ENCODE measurements at places on chromosomes 12 and 14. TPM values are rescaled to one million over a fixed set of nuclear protein-coding genes. Genes with fewer than 3 reads are reported as not detected.
A peak's percentile ranks its signal among the peaks of the same experiment; 100 is the strongest.

The PTCSC3 gene
- total RNA-seq = not detected

The RHEBL1 gene
- total RNA-seq = 2.3 TPM

The NTN4 gene
- 79.2 TPM for total RNA-seq

The GLTP gene
- 67.2 TPM for total RNA-seq

The SLCO1C1 gene
- not detected for total RNA-seq

The OTX2 gene
- not detected for total RNA-seq

The GARIN6 gene
- not detected for total RNA-seq

DNA sequence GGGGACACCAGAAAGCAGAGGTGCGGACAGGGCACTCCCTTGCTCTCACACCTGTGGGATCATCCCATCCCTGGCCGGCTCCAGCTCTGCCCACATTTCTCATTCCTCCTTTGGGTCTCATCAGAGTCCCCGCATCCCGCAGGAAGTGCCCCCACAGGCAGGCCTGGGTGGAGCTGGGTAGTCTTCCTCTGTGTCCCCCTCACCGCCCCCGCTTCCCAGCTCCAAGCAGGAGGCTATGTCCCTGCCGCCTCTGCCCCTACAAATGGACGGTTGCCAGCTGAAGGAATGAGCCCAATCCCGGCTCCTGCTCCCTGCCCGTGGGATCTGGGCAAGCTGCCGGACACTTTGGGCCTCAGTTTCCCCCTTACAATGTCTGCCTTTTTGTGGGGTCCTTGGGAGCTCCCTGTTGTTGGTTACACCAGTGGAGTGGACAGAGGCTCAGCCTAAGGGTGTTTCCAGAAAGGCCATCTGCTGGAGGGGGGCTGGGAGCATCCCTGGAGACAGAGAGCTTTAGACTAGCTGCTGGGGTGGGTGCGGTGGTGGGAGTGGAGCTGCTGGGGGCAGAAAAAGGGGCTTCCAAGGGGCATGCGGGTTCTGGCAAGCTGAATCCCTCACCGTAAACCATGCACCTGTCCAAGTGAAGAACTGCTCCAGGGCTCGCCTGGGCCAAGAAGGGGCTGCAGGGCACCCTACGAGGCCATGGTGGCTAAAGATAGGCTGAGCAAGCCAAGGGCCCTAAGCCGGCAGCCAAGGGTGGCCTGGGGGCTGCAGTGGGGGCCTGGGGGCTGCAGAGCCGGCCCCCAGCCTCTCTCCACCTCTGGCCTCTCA lies 7.9 kb upstream of the GPR132 start:
- DNase-seq = no peak

DNA sequence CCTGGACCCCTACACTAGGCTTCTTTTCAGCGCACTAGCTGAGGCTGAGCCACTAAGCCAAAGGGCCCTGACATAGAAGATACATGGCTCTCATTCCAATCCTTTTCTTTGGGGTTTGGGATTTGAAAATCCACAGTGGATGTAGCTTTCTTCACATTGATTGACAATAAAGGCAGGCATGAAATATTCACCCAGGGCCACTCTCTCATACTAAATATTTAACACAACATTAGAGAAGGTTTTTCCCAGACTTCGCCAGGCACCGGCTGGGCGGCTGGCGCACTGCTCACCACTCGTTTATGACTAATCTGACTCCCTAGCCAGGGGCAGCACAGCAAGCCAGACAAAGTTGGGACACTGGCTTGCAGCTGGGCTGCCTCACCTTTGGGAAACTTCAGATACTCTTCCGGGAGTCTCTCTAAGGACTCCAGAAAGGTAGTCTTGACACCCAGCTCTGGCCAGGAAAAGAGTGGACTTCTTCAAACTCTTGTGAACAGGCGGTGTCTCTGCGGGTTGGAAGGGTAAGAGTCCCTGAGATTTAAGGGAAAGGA lies 699 bp upstream of the HOXC11 start:
- DNase-seq = no peak

GRCh38 chr12:11577658-11578260 lies 71.7 kb upstream of the ETV6 start:
- no peak for DNase-seq

DNA sequence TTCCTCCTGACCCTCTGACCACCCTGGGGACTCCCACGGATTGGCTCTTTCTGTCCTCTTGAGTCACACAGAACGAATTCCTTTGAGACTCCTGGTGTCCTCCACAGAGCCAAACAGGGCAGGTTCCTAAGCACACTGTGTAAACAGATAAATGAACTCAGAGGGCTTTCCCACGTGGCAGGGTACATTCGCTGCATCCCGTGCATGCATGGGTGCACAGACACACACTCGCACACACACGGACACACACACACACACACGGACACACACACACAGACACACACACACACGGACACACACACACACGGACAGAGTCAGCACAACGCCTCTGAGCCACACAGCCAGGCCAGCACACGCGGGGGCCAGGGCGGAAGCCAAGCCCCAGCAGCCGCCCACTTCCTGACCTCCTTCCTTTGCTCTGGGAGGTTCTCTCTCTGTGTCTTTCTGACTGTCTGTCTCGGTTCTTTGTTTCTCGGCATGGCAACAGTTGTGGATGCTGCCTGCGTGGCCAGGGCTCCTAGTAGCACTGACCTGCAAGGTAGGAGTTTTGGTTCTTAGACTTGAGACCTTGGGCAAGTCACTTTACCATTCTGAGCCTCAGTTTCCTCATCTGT lies 706 bp downstream of the CRACR2A start:
- DNase-seq = peak; percentile 46

DNA sequence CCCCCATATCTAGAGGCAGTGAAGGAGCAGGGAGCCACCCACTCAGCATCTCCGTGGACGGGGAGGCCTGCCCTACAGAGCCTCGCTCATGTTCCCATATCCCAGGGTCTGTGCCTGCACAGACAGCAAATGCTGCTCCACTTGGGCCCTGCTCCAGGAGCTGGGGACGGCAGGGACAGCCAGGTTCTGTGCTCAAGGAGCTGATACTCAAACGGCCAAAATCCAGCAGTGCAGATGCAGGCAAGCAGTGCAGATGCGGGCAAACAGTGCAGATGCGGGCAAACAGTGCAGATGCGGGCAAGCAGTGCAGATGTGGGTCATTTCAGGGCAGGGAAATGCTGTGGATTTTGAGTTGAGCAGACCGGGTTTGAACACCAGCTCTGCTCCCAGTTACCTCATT lies 6.2 kb upstream of the SERPINA12 start:
- no peak for DNase-seq

GRCh38 chr12:71704920-71705319 lies 19.0 kb downstream of the TMEM19 start:
- DNase-seq = no peak

DNA sequence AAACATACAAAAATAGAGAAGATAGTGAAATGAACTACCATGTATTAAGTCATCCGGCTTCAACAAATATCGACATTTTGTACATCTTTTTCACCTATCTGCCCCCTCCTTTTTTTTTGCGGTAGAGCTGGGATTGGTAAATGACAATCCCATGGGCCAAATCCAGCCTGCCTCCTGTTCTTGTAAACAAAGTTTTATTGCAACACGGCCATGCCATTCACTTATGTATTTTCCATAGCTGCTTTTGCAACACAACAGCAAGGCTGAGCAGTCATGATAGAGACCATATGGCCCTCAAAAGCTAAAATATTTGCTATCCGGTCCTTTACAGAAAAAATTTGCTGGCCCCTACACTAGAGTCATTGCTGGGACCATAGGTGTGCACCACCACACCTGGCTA lies 58.1 kb upstream of the PLEKHG3 start:
- no peak for DNase-seq

DNA sequence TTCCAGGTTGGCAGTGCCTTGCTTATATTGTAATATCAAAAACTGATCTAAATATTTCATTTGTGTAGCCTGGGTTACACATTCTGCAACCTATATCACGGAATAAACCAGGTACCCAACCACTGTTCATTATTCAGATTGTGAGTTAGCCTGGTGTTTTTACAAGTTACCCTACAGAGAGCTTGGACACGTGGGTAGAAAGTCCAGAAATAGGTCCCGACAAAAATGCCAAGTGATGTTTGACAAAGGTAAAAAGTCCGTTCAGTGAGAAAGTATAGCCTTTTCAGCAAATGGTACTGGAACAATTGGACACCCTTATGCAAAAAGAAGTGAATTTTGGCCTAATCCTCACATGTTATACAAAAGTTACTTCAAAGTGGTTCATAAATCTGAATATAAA lies 17.6 kb upstream of the EVL start:
- DNase-seq = no peak

GRCh38 chr12:66237505-66238175 lies 48.6 kb downstream of the IRAK3 start:
- no peak for DNase-seq

GRCh38 chr14:44565968-44566367 lies 58.9 kb upstream of the FSCB start:
- DNase-seq = no peak

GRCh38 chr14:23249824-23250223 lies 12.1 kb downstream of the RNF212B start:
- DNase-seq = no peak

DNA sequence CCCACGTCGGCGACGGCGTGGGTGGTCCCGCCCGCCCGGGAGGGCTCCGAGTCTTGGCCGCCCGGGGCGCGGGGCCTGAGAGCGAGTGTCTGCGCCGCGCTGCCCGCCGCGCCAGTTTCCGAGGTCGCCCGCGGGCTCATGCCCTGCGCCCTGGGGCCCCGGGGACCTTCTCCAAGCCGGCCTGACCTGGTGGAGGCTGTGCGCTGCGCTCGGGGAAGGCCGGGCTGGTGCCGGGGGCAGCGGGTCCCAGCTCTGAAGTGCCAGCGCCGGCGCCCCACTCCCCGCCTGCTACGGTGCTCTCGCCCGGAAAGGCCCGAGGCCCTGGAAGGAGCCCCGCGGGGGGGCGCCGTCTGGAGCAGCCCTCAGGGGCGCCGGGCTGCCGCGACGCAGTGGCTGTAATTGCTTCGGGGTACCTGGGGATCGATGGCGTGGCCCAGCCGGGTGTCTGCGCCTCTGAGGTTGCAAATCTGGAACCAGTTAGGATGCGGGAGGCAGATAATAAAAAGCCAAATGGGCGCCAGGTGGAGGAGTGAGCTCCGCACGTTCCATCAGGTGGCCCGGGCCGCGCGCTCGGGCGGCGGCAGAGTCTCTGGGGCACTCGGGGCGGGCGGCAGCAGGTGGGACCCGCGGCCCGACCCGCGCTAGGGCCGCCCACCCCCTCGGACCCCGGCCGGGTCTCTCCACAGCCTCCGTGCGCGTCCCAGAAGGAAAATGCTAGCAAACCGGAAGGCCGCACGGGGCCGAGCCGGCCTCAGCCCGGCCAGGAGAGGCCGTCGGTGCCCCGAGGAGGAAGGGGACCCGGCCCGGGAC lies 102.3 kb upstream of the DIO3 start:
- no peak for DNase-seq

DNA sequence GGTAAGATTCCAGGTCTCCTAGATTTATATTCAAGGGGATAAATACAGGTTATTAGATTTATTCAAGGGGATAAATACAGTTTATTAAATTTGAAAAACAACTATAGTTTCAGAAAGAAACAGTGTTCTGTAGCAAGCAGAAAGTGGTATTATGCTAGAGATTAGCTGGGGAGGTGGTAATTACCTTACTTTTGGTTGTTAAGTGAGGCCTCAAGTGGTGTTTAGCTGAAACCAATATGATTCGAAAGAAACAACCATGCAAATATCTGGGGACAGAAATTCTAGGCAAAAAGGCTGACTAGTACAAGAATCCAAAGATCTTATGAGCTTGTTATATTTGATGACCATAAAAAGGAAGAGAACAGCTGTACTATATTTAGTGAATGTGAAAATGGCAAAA lies 6.2 kb downstream of the OR4N5 start:
- DNase-seq = no peak

- DNase-seq = peak; percentile 21
Observed at GRCh38 chr14:68322940-68323620, 469.8 kb downstream of the ZFP36L1 start.

GRCh38 chr14:103374121-103374520 lies 11.1 kb upstream of the MARK3 start:
- no peak for DNase-seq

DNA sequence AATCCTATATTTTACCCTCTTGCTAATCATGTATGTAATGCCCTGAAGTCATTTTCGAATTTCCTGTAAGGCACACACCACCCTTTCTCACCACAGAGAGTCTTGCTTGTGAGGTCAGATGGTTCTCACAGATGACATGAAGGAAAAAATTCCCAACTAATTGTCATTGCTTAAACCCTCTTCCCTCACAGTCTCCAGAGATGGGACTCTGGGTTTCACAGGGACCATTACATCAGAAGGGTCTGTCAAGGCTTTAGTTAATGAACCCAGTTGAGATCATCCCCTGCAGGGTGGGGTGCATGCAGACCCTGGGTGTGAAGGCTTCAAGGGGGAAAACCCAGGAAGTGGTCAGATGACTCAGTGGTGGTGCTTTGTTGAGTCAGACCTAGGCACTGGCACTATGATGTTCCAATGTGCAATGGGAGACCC lies 229.6 kb downstream of the BCAT1 start:
- no peak for DNase-seq

DNA sequence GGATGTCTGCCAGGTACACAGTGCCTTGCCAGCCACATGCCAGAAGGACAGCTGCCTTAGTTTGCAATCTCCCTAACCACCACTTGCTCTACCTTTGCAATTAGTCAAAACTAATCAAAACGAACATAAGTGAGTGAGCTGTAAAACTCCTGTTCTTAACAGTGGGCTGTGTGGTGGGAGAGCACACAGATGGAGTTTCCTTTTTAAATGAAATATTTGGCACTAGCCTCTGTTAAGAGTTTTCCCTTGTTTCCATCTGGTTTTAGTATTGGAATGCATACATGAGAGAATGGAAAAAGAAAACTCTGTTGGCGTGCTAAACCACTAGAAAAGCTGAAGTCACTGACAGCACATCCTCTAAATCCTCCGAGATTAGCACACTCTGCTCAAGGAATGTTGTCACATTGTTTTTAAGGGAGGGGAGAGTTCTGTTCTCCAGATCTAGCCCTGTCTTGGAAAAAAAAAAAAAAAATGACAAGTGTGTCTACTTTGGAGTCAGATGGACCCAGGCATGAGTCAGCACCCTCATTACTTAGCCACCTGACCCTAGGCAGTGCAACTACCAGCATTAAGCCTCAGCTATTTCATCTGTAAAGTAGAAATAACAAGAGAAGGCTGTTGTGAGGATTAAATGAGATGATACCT lies 83.9 kb downstream of the STXBP6 start:
- peak; percentile 37 for DNase-seq

Data from prostate gland (tissue), 2 donors.